ENCODE measurements at places on chromosomes 5 and 9.

GRCh38 chr5:26390608-26391007 lies 647.8 kb downstream of the CDH9 start:
- no peak for DNase-seq

GRCh38 chr5:71925608-71926091 lies 181.6 kb upstream of the MAP1B start:
- no peak for DNase-seq

- DNase-seq = no peak
Observed at GRCh38 chr9:89394412-89394811, 76.1 kb downstream of the SECISBP2 start.

GRCh38 chr9:76109953-76110352 lies 219.5 kb downstream of the PCSK5 start:
- no peak for DNase-seq

- DNase-seq = no peak
Observed at GRCh38 chr5:65021527-65022226, 252.9 kb downstream of the CWC27 start.

DNA sequence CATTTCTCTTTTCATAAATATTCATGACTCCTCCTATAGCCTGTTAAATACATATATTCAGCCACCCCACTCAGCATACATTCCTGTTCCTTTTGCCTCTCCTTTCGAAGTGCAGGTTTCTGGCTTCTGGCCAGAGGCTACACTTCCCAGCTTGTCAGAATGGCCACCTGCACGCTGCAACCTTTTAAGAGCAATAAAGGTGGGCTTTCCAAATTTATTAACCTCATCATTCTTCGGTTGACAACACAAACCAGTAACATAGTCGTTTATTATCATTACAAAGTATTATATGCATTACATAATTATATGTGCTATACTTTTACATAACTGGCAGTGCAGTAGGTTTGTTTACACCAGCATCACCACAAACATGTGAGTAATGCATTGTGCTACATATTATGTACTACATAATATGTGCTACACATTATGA lies 16.5 kb upstream of the TMEM171 start:
- DNase-seq = no peak

DNA sequence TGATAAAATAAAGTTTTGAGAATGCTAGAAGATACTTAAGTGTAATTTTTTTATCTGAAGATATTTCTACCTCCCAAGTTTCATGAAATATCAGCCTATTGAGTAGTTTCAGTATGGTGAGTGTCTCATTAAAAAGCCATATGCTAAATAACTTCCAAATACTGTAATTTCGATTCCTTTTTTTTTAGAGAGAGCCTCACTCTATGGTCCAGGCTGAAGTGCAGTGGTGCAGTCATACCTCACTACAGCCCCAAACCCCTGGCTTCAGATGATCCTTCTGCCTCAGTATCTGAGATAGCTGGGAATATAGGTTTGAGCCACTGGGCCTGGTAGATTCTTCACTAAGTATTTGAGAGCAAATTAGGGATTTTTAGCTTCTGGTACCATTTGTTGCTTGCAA lies 24.5 kb downstream of the CDC42SE2 start:
- no peak for DNase-seq

DNA sequence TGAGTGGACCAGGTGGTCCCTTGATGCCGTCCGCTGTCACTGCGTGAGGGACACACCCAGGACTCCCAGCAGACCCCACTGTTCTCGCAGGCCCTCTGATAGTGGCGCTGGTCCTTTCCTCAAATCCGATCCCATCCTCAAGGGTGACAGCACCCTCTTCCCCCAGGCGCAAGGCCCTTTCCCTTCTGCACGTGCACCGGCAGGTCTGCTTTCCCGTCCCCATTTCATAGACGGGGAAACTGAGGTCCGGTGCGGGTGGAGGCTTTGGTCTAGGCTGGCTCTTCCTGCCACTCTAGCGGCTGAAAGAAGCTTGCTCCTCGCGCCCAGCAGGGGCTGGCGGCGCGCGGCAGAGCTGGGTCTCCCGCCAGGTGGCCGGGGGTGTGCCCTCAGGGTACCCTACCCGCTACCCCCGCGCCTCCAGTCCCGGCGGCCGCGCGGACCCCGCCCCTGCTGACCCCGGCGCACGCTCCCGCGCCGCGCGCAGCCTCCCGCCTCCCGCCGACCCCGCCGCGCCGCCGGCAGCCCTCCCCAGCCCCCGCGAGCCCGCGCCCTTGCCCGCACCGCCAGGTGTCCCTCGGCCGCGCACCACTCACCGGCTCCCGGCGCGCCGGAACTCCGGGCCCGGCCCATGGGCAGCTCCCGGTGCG lies 453 bp downstream of the RASGEF1C start:
- no peak for DNase-seq

GRCh38 chr9:136926154-136926704 lies 18.3 kb downstream of the FBXW5 start:
- DNase-seq = no peak

All from tibial nerve (tissue), 4 donors.